Gastroesophageal sphincter (tissue), 4 donors: ENCODE measurements at places on chromosomes 6 and 20.

DNA sequence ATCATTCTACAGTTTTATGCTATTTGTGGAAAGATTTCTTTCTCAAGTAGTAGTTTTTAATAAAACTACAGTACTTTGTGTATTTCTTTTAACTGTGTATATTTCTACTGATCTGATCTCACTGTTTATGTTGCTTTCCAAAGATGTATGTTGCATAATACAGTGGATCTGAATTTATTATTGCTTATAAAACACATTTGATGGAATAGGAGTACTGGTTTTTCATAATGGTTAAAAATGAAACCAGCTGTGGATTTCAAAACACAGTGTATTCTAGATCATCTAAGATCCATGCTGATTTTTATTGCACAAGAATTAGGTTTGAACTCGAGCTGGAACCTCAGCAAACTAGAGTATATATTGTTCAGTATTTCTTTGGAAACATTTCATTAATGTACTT is 8.0 kb downstream of the NKX2-4 start:
- no peaks in the 10 kb centered on the region for H3K36me3 ChIP-seq
- H3K27ac ChIP-seq: no peak overlapping the region
- no peak overlapping the region for H3K4me3 ChIP-seq
- H3K27me3 ChIP-seq: peaks cover 37% of the 10 kb centered on the region

GRCh38 chr6:15827496-15828255 is 164.8 kb upstream of the DTNBP1 start:
- H3K27me3 ChIP-seq: no peaks in the 10 kb centered on the region
- H3K36me3 ChIP-seq: no peaks in the 10 kb centered on the region
- H3K4me3 ChIP-seq: no peak overlapping the region

- peaks cover 36% of the 10 kb centered on the region for H3K36me3 ChIP-seq
- no peaks in the 10 kb centered on the region for H3K4me1 ChIP-seq
- no peak overlapping the region for H3K4me3 ChIP-seq
Measured at GRCh38 chr6:129500958-129501739, 208.8 kb downstream of the ARHGAP18 start.

GRCh38 chr6:90294008-90294511 is 2.6 kb downstream of the BACH2 start:
- H3K4me3 ChIP-seq: peak overlapping the region; percentile 96
- no peaks in the 10 kb centered on the region for H3K27me3 ChIP-seq
- H3K4me1 ChIP-seq: no peaks in the 10 kb centered on the region
- no peak for ATAC-seq
- no peaks in the 10 kb centered on the region for H3K36me3 ChIP-seq

DNA sequence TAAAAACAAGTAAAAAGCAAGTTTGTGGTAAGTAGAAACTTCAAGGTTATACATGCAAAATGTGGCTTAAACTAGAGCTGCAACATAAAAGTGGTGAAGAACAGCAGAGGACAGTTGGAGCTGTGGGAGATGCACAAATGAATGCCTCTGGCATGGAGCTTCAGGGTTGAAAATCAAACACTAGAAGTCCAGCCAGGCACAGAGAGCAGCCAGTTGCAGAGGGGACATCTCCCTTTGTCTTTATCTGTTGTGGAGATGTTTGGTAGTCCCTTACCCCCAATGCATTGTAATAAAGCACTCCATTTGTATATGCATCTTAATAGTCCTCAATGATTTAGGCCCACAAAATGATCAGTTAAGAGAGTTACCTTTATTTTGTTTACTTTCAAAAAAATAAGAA is 73.1 kb upstream of the C20orf144 start:
- H3K36me3 ChIP-seq: no peaks in the 10 kb centered on the region
- H3K27me3 ChIP-seq: no peaks in the 10 kb centered on the region
- H3K4me1 ChIP-seq: no peaks in the 10 kb centered on the region
- H3K4me3 ChIP-seq: no peak overlapping the region
- ATAC-seq: no peak

DNA sequence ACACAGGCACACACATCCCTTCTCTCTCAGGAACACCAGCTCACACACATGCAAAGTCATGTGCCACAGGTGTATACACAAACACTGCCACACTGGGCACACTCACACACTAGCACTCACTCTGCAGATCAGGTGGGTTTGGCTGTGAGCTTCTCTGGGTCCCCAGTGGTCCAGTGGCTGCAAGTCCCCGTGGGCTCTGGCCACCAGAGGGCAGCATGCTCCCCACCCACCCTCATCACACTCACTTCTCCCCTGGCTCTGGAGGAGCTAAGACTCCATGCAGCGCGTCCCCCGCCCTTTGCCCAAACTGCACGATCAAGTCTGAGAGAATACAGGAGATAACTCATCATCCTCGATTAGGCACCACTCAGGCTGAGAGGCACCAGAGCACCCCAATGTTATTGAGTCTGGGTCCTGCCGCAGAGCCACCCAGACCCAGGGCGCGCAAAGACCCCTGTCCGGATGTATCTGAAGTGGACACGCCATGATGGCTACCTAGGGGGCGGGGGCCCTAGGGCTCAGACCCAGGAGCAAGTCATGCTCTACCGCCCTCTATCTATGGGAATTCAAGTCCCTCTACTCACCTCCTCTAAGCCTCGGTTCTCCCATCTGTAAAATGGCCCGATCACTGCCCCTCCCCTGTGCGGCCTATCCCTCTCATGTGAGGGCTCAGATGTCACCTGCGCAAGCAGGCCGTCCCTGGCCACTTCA is 90.5 kb downstream of the GRM4 start:
- ATAC-seq: no peak
- H3K27ac ChIP-seq: no peak overlapping the region
- H3K4me3 ChIP-seq: no peak overlapping the region
- peaks cover 55% of the 10 kb centered on the region for H3K27me3 ChIP-seq

DNA sequence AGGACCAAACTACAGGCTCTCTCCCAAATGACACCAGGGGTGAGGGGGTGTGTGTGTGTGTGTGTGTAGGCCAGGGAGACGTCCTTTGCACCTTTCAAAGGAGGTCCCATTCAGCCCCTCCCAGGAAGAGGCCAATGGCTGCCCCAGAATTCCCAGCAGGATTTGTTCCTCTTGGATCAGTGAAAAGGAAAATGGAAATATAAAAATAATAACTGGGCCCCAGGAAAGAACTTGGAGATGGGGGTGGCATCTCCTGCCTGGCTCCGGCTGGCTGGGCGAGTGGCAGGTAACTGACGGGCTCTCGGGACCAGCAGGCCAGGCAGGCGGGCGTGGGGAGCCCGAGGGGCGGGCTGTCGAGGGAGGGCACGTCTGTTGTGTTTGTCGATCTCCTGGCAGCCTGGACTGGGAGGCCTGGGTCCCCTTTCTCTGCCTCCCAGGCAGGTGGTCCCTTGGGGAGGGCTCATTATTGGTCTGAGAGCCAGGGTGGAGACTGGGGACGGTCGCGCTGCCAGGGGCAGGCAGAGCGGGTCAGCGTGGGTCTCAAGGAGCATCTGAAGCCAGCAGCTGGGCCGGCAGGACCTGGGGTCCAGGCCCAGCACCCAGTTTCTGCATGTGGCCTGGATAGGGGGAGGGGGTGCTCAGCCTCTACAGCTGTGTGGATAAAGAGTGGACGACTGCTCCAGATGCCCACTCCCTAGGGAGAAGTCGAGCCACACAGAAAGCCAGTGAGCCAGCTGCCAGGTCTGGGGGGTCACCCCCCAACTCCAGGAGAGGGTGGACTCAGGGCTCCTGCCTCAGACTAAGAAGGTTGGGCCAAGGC is 3.1 kb downstream of the NOL4L start:
- H3K27ac ChIP-seq: peak overlapping the region; percentile 68
- peaks cover 22% of the 10 kb centered on the region for H3K27me3 ChIP-seq
- H3K36me3 ChIP-seq: no peaks in the 10 kb centered on the region
- ATAC-seq: no peak

GRCh38 chr20:13274275-13274861 is 53.3 kb downstream of the ISM1 start:
- H3K36me3 ChIP-seq: no peaks in the 10 kb centered on the region
- H3K4me3 ChIP-seq: no peak overlapping the region
- H3K4me1 ChIP-seq: no peaks in the 10 kb centered on the region
- ATAC-seq: no peak
- no peak overlapping the region for H3K27ac ChIP-seq
- no peaks in the 10 kb centered on the region for H3K27me3 ChIP-seq

DNA sequence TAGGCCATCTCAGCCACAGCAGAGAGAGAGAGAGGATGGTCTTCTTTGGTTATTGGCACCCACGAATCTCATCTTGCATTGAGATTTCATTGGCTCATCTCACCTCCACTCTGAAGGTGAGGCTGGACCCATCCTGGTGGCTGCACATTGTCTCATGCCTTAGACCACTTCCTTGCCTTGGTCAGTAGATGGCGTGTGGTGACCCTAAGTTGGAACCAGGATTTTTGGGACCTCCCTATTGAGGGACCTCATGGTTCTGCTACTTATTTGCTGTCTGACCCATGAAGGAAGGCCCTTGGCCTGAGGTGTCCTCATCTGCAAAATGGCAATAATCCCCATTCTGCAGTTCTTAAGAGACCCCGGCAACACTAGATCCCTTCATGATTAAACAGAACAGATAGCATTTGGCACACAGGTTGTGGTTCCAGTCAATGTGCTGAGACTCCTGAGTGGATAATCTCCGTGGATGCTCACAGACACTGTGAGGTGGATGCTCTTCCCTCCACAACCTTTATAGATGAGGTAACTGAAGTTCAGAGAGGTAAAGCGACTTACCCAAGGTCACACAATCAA is 21.5 kb upstream of the AAR2 start:
- H3K36me3 ChIP-seq: peaks cover 80% of the 10 kb centered on the region
- ATAC-seq: no peak
- no peaks in the 10 kb centered on the region for H3K4me1 ChIP-seq
- H3K27me3 ChIP-seq: no peaks in the 10 kb centered on the region
- no peak overlapping the region for H3K4me3 ChIP-seq

- H3K27me3 ChIP-seq: no peaks in the 10 kb centered on the region
- H3K4me3 ChIP-seq: no peak overlapping the region
- peaks cover 50% of the 10 kb centered on the region for H3K4me1 ChIP-seq
Measured at GRCh38 chr6:137804637-137805036, 62.4 kb upstream of the TNFAIP3 start.

DNA sequence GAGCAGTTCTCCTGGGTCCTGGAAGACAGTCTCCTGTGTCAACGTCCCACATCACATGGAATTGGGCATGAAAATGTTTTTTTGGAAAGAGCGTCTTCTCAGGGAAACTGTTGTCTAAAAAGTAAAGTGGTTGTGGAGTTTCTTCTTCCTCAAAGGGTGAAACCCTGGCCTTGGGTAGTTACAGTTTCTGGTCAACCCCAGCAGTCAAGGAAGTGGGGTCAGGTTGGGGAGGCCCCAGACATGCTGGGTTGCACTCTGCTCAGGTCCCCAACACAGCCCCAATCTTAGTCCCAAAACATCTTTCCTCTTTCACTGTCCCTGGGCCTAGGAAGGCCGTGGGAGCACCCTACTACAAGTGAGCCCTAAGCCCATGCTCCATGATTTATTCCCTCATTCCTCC is 996 bp upstream of the NFKBIE start:
- ATAC-seq: no peak
- no peak overlapping the region for H3K4me3 ChIP-seq
- H3K27me3 ChIP-seq: peaks cover 35% of the 10 kb centered on the region

GRCh38 chr6:126199466-126199865 is 140.4 kb upstream of the CENPW start:
- H3K27me3 ChIP-seq: no peaks in the 10 kb centered on the region
- no peak overlapping the region for H3K27ac ChIP-seq
- H3K36me3 ChIP-seq: no peaks in the 10 kb centered on the region
- no peaks in the 10 kb centered on the region for H3K4me1 ChIP-seq
- H3K4me3 ChIP-seq: no peak overlapping the region

GRCh38 chr20:48193627-48194425 is 408.5 kb upstream of the SULF2 start:
- no peaks in the 10 kb centered on the region for H3K27me3 ChIP-seq
- no peak overlapping the region for H3K4me3 ChIP-seq
- H3K36me3 ChIP-seq: no peaks in the 10 kb centered on the region
- no peak for ATAC-seq

DNA sequence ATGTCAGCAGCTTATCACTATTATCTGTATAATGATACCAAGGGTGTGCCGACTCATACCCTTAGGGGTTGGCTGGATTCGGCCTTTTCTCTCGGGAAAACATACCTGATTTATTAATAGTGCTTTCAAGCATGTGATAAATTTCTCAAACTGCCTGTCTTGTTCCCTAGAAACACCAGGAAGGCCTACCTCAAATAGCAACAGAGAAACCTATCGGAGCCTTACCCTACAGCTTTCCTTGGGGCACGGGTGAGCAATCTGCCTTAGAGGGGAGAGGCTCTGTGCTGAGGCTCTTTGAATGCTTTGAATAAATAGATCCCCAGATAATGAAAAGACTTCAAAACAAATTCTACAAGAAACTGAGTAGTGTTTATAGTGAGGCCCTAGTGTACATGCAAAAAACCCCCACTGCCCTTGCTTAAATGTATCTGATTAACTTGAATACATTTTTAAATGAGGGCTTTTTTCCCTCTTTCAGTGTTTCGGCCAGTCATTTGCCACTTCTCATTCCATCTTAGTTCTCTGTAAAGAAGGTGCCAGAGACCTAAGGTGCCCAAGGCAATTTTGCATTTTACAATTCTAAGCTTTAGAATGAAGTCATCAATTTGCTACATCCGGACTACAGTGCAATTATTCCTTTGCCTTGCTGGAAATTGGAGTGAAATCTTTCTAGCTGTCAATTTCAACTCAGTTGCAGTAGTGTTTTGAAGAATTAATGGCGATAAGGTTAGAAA is 320.1 kb downstream of the ESR1 start:
- peaks cover 73% of the 10 kb centered on the region for H3K36me3 ChIP-seq
- no peak overlapping the region for H3K4me3 ChIP-seq
- no peak overlapping the region for H3K27ac ChIP-seq
- no peaks in the 10 kb centered on the region for H3K27me3 ChIP-seq

DNA sequence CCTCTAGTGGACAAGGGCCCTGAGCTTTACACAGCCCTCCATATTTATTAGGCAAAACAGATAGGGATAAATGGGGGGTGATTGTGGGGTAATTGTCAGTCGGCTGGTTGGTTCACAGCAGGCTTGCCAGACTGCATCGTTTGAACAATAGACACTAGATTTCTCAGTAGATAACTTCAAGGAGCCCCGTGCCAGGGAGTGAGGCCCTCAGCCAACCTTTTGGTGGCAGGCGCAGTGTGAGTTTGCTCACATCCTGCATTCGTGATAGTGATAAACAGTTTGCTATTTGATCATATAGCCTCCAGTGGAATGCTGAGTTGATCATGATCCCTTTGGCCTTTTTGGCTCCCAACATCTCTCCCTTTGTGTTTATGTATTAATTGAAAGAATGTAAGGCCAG is 3.6 kb upstream of the ABHD12 start:
- no peak overlapping the region for H3K4me3 ChIP-seq
- no peak overlapping the region for H3K27ac ChIP-seq
- H3K27me3 ChIP-seq: no peaks in the 10 kb centered on the region
- no peaks in the 10 kb centered on the region for H3K4me1 ChIP-seq
